Brain (organoid and tissue), 16 donors: ENCODE measurements at places on chromosomes 7 and 10. TPM values are rescaled to one million over a fixed set of nuclear protein-coding genes. Genes with fewer than 3 reads are reported as not detected.

Gene CALCR
- polyA plus RNA-seq: not detected

DNA sequence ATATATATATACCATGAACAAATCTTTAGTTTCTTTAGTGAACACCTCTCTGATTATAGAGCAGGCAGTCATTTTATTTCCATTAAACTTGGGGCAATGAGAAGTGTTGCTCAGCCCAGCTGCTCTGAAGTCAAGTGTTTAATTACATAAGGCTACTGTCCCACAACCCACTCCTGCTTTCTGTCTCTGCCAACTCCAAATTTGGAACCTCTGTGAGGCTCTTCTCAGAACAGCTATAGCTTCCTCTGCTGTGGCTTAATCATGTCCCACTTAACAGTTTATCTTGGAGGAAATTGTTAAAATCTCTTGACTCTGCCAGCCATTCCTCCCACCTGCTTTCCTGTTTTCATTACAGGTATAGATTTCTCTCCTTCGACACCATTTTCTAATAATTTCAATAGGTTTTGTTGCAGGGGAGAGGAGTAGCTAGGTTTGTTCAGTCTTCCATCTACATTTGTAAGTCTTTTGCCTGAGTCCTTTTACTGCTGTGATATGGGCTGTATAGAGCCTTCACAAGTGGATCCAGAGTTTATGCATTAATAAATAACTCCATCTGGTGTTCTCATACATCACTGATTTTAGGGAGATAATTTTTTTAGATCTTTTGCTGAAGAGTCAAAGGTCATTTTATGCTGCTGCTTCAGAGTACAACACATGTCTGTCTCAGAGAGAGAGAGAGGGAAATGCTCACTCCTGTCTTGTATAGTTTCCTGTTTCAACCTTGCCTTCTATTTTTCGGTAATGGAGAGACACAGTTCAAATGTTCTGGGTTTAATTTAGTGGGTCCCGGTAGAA, 170.4 kb downstream of the WNT2 start:
- DNase-seq: no peak

DNA sequence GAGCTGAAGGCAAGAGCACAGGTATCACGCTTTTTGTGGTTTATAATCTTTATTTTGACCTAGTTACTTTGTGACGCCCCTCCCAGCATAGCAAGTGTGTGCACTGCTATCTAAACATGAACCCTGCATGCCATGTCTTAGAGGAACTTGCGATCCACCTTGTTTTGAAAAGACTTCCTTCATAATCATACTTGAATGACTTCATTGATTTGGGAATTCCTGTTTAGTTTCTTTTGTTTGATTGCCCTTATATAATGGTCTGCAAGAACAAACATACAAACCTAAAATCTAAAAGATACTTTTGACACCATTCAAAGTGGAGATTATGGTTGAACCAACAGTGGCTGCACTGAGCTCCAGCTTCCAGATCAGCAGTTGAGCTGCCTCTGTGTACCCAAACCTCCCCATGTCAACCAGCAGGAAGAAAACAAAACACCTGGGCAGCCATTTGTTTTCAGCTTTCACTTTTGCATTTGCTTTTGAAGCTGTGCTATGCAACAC, 132.6 kb downstream of the CELF2 start:
- DNase-seq: no peak

Gene MOGAT3
- not detected for polyA plus RNA-seq

Gene C10orf62
- not detected for polyA plus RNA-seq

Gene PLPP4
- polyA plus RNA-seq: 4.6 TPM

Gene CALHM1
- 0.37 TPM for polyA plus RNA-seq

DNA sequence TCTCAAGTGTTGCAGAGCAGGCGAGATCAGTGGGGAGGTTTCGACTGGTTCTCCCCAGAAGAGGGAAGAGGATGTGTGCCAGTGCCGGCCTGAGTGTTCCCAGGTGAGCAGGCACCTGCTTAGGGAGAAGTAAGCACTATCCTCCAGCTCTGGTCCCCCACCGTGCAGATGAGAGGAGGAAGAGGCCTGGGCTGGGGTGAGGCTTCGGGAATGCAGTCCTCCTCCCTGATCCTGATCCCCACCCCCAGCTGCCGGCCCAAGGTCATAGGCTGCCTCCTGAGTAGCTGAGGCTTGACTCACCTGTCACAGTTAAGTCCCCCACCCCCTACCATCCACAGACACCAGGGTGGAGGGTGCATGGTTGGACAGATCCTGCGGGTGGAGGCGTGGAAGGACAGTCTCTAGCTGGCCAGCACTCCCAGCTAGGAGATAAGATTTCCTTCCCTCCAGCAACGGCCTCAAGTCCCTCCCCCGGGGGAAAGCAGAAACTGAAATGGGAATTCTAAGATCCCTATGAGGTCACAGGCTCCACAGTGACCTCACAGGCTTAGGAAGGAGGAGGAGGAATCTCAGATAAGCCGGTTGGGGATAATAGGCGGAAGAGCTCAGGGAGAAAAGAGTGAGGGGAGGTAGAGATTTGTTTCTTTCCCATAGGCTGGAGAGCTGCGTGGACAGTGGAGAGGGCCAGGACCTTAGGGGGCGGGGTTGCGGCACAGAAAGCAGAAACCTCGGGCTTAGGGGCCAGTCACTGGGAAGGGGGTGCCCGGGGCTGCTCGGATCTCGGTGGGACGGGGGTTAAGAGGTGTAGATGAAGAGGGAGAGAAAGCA, 1.0 kb downstream of the LRCH4 start:
- DNase-seq: peak; percentile 15

- no peak for DNase-seq
Measured at GRCh38 chr10:62278441-62278910, 9.8 kb upstream of the RTKN2 start.

DNA sequence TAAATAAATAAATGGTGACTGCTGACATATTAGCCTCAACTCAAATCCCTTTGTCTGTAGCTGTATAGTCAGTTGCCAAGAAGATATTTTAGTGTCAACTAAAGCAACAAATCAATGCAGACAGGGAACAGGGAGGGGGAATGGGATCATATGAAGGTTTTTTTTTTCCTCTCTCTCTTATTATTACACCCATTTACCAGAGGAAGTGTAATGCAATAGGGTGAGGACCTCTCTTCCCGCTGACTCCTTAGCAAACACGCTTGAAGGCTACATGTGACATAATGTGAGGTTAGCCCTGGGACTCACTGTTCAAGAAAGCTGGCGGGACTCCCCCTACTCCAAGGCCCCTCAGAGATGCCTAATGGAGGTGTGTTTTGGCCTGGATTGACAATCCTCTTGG, 88.2 kb downstream of the CHRM2 start:
- no peak for DNase-seq

GRCh38 chr10:95303535-95303934, 12.7 kb upstream of the PDLIM1 start:
- peak; percentile 37 for DNase-seq

DNA sequence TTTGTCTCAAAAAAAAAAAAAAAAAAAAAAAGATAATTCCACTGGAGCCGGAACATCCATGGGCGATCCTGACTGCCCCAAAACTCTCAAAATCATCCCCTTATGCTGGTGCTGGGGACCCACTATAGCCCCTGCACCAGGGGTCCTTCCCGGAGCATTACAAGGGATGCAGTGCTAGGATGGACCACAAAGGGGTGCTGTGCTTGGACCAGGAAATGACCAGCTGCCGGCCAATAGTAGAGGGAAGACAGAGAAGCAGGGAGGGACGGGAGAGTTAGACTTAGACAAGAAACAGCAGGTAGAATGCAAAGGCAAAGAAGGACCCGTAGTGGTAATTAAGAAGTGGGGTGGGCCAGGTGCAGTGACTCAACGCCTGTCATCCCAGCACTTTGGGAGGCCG, 40.5 kb downstream of the RCC1L start:
- no peak for DNase-seq

DNA sequence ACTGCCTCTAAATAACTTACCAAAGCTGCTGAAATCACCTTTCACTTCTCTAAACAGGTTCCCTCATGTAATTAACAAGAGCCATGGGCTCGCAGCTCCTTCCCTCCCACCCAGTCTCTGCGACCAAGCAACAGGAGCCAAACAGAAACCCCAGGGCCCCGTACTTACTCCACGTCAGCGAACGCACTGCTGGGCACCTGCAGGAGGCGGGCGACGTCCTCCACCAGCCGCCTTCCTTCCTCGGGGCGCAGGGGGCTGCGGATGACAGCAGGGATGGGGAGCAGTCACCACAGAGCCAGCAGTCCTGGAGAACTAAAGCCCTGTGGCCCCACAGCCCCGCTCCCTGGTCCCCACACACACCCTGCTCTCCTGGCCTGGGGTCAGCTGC, 477.0 kb downstream of the PTPRN2 start:
- DNase-seq: no peak

Gene ERVW-1
- not detected for polyA plus RNA-seq

Gene NUTM2D
- polyA plus RNA-seq: 4.7 TPM

DNA sequence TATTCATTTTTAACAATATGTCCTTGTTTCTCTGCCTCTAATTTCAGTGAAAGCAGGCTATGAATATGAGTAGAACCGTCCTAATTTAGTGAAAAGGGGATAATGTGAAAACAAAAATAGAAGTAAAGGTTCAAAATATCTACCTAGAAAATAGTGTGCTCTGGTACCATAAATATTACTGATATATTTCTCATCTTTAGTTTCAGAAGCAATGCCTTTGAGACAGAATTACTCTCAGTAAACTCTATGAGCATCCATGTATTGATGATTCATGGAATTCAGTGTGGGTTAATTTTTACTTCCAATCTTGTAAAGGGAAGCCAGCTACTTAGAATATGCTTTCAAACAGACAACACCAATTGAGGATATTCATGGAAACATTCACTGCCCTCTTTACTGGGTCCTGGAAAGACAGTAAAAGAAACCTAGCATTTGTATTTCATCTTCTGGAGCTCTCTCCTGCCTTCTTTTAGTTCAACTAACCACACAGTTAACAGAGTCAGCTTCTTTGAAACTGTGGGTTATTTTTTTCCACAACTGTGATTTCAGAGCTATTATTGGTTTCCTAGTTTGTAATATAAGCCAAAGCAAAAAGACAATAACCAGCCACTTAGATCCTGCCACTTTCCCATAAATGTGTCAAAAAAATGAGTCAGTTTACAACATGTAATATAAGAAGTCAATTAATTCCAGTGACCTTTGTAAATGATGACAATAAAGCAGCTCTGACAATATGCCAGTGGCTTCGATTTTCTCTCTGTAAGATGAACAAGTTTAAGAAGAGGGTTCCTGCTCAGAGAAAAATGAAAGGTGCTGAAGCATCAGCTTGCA, 1.7 kb downstream of the LRRN3 start:
- DNase-seq: no peak

Gene GALNT11
- 23.8 TPM for polyA plus RNA-seq

GRCh38 chr7:32587411-32587948, 92.2 kb downstream of the AVL9 start:
- no peak for DNase-seq

DNA sequence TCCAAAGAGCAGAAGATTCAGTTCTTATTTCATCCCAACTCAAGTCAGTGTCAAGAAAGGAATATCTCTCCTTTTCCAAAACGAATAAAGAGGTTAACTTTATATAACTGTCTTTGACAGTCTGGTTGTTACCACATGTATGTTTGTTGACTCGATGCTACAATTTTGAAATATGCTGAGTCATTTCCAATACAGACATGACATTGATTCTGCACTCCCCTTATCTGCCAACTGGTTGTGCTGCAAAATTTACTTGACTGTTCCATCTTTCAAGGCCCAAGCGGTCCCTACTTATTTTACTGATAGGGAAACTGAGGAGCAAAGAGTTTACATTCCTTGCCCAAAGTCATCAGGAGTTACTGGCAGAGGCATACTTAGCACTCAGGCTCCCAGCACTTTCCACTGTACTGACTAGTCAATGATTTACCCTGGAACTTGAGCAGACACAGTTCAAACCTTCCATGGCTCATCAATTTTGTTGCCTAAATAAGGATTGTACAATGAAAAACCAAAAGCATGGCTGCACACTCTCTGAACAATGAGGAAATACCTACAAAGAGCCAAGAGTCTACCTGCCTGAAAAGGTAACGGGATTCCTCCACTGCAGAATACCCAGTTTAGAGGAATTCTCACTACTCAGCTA, 52.8 kb downstream of the ABLIM1 start:
- no peak for DNase-seq

Gene METTL2B
- polyA plus RNA-seq: 20.9 TPM

DNA sequence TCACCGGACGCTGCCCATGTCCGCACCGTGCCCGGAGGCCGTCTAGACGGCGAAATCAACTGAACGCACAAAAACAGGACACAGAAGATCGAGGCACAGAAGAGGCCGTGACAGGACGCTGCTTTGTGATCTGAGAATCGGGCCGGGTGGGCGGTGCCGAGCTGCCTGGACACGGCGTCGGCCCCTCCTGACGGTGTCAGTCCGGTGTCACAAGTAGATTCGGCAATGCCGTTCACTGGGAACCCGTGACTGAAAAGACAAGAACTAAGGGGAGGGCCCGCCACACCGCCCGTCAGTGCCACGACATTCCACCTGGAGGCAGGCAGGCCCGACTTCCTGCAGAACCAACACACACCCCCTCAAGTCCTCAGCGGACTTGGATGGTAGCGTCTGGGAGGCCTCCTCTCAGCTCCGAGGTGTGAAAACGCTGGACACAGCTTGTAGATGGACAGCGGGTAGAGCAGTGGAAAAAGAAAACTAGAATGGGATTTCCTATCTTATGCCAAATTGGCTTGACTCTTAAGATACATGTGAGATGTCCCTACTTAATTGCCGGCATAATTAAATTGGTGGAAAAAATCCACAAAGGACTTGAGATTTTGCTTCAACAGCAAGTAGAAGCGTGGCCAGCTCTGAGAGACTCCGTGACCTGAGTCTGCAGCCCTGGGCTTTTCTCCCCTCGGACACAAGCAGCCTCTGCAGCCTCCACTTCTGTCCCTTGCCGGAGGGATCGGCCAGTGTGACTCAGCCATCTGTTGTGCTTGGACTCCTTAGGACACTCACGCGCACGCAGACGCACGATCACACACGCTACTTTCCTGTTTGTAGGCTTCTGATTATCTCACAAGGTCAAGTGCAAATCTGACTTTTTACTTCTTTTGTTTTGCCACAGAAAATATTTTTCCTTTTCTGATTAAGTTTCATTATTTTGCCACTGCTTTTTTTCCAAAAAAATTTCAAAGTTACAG, 269.0 kb downstream of the DIP2C start:
- no peak for DNase-seq
